Body of pancreas (tissue), 4 donors: ENCODE measurements at places on chromosomes 5 and 9.

DNA sequence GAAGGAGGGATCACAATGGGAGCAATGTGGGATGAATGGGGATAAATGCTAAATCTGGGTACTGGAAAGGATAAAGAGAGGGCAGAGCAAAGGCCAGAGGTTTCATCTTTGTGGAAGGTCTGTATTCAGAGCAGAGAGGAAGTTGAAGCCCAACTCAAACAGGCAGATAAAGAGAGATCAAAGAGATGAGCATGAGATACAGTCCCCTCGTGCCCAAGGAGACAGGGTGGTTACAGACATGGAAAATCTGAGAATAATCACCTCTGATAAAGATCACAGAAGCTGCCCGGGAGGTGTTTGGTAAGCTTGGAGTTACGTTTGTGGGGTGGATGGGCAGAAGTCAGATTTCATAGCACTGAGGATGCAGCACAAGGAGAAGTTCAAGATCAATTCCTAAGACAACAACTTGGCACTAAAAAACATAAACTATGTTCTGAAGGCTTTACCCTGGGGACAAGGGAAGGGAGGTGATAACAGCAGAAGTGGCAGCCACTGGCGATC lies 459 bp upstream of the ERAP2 start:
- DNase-seq, result no peak

DNA sequence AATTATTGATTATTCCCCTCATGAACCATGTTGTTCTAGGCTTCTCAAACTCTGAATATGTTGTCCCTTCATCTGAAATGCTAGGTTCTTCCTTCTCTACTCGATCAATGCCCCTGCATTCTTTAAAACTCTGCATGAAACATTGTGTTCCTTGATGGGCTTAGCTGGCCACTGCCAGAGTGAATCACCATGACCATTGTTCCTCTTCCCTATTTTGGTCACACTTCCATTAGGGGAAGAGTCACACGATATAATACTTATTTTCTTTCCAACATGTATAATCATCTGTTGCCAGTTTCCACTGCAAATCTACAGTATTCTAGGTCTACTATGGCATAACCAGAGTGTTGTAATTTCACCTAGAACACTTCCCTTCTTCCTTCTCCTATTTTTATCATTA lies 247.9 kb downstream of the TRPM3 start:
- no peak for DNase-seq

DNA sequence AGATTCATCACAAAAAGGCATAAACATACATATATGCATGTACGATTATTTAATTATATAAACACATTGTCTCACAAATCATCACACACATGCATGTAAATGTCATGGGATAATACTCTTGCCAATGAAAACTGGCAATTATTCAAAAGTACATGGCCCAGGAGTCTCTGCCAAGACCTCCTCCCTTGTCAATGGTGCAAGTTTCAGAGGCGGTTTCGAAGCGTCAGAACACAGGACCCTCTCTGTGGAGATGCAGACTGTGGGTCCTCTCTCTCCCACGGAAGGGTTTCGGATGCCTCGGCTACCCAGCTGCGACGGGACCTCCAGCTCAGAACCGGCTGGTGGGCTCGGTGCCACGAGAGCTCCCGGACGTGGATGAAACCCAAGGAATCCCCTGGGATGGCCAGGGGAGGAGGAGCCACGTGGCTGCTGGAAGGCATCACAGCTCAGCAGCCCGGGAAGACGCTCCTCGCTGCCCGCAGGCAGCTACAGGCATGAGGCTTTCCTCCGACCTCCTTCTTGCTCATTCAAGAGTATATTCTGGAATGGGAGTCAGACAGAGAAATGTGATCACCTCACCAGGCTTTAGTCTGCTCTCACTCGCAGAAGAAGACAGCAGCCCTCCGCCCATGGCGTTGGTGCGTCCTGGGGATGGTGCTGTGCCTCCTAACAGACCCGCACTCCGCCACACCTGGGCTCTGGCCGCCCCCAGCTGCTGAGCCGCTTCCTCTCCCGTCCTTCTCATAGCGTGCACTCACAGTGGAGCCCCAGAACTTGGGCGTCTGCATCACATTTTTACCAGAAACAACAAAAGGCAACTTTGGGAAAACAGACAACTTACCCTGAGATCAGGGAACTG lies 308.8 kb downstream of the IRX2 start:
- no peak for DNase-seq

- no peak for DNase-seq
Measured at GRCh38 chr9:16426716-16427115, 443.8 kb downstream of the BNC2 start.

DNA sequence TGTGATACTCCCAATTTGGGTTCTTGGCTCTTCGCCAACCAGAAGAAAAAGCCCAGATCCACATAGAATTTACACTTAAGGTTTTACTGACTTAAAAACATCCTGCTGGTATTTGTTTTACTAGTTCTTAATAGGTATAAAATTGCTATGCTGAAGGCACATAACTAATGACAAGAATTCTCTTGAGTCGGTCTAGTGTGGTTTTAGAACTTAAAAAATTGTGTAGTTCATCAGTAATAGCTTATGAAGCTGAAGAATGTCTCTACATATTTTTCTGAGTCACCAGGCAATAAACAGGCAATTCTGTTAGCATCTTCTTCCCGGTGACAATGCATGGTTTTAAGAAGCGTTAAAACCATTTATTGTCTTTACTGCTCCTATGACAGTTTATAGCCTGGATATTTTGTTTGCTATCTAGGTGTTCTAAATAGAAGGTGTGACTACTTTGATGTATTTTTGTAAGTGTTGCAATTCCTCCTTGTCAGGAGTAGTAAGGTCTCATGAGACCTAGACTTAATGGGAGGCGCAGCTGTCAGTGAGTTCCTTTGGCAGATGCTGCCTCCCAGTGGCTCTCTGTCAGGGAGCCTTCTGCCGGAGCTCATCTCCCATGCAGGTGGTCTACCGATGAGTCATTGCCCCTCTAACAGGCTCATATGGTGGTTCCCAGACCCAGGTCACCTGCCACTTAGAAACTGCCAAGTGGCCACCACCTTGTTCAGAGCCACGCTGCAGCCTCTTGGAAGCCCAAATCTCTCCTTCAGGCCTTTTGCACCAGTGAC lies 173.8 kb downstream of the MAST4 start:
- no peak for DNase-seq

DNA sequence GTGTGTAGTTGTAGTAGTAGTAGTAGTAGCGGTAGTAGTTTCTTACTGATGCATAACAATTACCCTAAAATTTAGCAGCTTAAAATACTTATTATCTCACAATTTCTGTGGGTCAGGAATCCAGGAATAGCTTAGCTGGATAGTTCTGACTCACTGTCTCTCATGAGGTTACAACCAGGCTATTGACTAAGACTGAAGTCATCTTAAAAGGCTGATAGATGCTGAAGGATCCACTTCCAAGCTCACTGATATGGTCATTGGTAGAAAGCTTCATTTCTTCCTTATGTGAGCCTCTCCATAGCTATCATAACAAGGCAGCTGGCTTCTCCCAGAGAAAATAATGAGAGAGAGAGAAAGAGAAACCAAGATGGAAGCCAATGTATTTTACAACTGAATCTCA lies 147.5 kb upstream of the FBXL17 start:
- DNase-seq, result no peak

GRCh38 chr5:103393101-103393754 lies 134.7 kb downstream of the MACIR start:
- no peak for DNase-seq

GRCh38 chr9:32378496-32378895 lies 5.9 kb upstream of the ACO1 start:
- DNase-seq, result peak; percentile 29

- DNase-seq, result no peak
Measured at GRCh38 chr5:97388794-97389193, 205.7 kb upstream of the RIOK2 start.

- DNase-seq, result peak; percentile 75
Measured at GRCh38 chr9:125407974-125408900, 146.6 kb downstream of the GAPVD1 start.

- DNase-seq, result no peak
Measured at GRCh38 chr9:83701769-83702168, 6.0 kb downstream of the UBQLN1 start.

DNA sequence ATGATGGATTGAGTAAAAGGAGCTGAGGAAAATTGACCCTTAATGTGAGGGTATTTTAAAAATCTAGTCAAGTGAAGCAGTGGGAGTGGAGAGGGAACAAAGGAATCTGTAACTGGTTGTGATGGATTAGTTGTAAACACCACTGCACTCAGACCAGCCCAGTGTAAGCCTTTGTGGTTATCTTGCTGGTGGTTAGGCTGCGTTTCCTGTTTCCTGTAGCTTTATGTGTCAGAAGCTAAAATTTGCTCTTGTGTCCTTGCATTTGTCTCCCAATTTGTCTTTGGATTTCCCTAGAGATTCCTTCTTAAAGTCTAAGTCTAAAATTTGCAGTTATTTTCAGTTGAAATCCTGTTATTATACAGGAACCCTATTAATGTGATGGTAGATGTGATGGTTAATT lies 6.3 kb downstream of the IFNA21 start:
- DNase-seq, result peak; percentile 7

DNA sequence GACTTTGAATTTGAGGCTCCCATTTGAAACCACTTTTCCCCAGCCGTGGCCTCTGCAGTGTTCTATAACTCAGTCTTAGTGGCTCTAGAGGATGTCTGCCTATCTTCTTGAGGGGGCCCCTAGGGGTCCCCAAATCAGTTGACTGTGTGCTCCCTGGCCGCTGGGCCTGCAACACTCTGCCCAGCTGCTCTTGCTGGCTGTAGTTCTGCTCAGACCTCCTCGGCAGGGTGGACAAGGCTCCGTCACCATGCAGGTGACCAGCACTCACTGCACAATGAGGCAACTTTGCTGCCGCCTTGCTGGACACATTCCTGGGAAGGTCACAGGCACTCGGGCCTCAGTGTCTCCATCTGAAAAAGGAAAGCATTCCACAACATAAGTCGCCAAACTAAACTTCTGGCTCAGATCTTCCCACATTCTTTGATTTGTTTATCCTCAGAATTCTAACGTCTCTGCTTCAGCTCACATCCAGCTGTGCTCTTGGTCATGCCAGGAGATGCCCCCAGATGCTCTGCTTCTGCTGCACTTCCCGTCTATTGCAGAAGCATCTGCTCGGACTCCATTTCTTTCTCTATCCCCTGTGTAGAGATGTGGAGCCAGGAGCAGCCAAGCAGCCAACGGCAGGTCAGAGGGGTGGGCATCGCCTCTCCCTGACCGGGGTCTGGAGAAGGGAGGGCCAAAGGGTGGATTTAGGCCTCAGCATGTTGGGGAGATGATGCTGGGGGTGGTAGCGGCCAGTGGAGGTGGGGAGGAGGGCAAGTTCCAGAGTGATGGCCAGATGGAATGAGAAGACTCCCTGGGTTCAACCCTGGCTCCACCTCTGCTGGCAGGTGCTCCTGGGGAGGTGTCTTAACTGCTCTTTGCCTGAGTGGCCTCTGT lies 133.6 kb downstream of the MVB12B start:
- no peak for DNase-seq

DNA sequence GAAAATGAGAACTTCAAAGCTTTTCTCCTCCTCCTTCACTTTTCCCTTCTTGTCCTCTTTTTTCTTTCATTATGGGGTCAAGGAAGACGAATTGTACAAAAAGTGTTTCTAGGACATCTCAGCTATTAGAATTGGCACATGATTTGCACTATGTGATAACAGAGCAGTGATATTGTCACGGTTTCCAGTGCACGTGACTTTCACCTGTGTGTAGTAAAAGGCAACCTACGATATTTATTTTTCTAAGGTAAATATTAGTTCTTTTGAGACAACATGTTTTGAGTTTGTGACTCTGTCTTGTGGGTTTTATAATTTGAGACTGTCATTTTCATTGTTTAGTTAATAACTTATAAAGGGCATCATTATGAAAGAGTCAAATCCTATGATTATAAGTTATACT lies 213.1 kb downstream of the PSAT1 start:
- no peak for DNase-seq

DNA sequence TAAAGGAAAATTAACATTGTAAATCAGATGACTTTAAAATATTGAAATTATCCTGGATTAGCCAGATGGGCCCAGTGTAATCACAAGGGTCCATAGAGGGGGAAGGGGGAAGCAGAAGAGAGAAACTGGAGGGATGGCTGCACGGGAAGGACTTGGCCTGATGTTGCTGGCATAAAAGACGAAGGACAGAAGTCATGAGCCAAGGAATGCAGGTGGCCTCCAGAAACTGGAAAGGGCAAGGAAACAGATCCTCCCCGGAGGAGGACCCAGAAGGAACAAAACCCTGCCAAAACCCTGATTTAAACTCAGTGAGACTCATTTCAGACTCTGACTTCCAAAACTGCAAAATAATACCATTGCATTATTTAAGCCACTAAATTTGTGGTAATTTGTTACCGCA lies 100.2 kb downstream of the ADAMTS2 start:
- DNase-seq, result no peak

GRCh38 chr5:85500869-85501268 lies 1116.2 kb upstream of the EDIL3 start:
- no peak for DNase-seq

DNA sequence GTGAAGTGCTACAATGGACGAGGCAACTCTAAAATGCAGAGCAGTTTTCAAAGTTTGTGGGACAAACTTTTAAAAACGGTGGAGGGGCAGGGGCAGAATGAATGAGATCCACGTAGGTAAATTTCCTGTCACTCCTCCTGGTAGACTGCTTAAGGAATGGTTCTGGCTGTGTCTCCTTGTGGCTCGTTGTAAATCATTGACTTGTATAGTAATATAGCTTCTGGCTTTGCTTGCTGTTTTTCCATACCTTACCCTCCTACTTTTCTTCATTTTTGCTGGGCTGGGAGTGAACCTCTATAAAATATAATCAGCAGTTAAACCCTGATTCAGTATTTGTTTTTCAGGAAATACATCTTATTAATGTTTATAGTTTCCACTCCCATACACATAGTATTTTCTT lies 235.7 kb downstream of the TUSC1 start:
- no peak for DNase-seq

DNA sequence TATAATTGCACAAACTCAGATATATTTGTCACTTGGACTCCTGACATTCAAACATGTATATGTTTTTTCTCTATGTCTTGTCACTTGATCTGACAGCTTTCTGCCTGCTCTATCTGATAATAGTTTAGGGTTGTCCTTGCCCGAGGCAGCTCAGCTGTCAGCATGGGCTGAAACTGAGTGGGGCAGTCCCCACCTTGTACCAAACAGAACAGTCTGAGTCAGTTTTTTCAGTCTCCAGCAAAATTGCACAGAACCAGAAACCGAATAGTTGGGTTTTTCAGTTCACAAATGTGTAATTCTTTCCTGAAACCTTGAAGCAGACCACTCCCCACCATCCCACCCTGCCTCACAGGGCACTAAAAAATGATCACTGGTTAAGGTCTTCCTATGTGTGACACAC lies 9.5 kb upstream of the HAND1 start:
- no peak for DNase-seq

- no peak for DNase-seq
Measured at GRCh38 chr9:80085668-80086067, 513.9 kb downstream of the TLE4 start.
